Brain pericyte (primary cell): ENCODE measurements at places on chromosomes 13 and 19.

GRCh38 chr19:55352549-55353145 is 1.9 kb downstream of the COX6B2 start:
- no peak for DNase-seq

DNA sequence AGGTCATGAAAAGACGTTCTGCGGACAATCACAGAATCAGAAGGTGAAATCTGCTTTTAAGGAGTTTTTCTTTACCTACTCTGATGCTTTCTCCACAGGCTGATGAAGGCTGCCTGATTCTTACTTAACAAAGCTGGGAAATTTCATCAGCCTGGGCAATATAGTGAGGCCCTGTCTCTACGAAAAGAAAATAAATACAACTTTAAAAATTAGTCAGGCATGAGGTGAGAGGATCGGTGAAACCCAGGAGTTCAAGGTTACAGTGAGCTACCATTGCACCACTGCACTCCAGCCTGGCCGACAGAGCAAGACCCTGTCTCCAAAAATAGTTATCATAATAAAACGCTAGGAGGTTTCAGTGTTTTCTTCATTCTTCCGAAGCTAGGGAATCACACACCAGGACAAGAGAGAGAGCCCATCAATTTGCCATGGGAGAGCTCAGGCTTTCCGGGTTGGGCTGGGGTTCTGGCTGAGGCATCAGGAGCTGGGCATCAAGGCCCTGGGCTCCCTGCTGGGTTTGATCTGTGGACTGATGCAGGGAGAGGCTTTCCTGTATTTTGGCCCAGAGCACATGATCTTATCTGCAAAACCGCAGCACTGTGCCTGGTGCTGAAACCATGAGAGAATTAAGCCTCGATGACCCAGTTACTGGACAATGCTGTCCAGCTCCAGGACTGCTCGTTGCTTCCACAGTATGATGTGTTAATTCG is 25.1 kb upstream of the CEBPG start:
- no peak for DNase-seq

GRCh38 chr13:29722415-29722814 is 126.9 kb upstream of the SLC7A1 start:
- no peak for DNase-seq

- no peak for DNase-seq
These were observed 279.1 kb downstream of the FGF9 start for GRCh38 chr13:21949818-21950429.

GRCh38 chr13:108595436-108596274 is 33.8 kb upstream of the MYO16 start:
- DNase-seq, result no peak

DNA sequence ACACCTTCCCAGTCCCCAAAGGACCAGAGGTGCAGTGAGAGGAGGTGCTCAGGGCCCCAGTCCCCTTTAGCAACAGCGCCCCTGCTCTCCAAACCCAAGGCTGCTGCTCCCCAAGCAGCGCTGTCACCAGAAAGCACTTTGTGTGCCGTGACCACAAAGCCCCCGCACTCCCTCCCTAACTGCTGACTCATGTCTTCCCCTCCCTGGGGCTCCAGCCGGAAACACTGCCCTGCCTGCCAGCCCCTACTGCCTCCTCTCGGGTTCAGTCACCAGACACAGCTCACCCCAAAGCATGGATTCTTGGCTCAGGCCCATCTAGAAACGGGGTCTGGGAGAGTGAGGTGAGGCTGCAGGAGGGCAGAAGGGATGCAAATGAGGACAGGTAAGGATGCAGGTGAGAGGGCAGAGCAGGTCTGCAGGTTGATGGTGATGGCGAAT is 4.9 kb upstream of the TNFSF14 start:
- no peak for DNase-seq

DNA sequence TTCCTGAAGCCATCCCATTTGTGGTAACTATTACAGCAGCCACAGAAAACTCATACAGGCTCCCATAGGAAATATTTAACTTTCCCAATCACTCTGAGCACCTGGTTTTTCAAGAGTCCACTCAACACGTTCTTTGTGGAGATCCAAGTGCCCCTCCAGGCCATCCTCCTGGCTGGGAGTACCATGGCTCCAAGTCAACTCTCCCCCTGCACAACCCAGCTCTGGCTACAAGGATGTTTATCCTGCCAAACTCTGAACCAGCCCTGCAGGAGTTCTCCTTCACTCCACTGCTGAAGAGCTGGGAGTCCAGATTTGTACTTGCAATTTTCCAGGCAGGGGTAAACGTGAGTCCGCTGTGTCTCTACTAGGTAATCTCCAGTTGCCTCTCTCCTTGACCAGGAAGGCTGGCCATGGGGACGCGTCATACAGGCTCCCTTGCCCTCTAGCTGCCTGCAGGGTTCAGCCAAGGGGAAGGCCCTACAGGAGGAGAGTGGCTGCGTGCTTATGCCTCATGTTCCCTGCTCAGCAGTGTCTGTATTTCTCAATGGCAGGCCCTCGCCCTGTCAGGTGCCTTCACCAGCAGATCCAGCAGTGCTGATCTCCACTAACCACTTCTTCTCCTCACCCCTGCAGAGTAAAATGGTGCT is 29.9 kb upstream of the ARGLU1 start:
- no peak for DNase-seq

DNA sequence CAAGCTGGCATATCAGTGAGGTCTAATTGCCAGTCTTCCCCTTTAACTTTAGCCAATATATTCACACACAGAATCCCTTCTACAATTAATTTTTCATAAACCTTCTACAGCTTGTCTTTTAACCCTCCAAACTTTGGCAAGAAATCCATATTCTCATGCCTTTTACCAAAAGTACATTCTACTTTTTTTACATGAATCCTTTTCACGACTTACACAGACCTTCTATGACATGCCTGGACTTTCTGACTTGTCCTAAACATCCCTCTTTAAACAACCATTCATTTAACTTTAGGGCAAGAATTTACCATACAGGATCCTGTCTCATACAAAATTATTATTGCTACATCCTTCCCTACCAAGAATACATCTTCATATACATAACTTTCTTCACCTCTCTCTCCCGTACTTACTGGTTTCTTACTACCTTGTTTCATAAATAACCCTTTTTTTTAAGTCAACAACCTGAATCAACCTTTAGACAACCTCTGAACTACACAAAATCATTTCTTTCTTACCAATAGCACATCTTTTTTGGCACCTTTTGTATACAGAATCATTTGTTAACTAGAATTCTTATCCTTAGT is 23.5 kb downstream of the ZNF544 start:
- DNase-seq, result no peak

DNA sequence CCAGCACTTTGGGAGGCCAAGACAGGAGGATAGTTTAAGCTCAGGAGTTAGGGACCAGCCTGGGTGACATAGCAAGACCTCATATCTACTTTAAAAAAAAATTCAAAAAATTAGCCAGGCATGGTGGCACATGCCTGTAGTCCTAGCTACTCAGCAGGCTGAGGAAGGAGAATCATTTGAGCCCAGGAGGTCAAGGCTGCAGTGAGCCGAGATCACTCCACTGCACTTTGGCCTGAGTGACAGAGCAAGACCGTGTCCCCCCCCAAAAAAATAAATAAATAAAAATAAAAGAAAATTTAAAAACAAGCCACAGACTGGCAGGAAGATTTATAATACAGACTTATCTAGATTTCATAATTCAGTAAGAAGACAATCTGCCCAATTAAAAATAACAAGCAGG is 14.8 kb downstream of the PSPC1 start:
- DNase-seq, result no peak

DNA sequence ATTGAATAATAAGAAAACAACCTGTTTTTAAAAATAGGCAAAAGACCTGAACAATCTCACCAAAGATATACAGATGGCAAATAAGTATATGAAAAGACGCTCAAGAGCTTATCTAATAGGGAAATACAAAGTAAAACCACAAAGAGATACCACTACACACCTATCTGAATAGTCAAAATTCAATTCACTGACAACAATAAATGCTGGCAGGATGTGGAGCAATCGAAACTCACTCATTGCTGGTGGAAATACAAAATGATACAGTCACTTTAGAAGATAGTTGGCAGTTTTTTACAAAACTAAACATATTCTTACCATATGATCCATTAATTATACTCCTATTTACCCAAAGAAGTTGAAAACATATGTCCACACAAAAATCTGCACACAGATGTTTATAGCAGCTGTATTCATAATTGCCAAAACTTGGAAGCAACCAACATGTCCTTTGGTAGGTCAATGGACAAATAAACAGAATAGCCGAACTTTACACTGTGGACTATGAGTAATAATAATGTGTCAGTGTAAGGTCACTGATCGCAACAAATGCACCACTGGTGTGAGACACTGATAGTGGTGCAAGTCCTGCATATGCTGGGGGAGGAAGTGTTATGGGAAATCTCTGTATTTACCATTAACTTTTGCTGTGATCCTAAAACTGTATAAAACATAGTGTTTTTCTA is 20.8 kb downstream of the ZC3H13 start:
- DNase-seq, result no peak

GRCh38 chr13:101053301-101054093 is 362.8 kb downstream of the NALCN start:
- DNase-seq, result no peak

GRCh38 chr13:76522083-76522755 is 364.0 kb downstream of the KCTD12 start:
- no peak for DNase-seq

GRCh38 chr13:23612731-23613130 is 42.5 kb downstream of the TNFRSF19 start:
- DNase-seq, result no peak

- DNase-seq, result no peak
These were observed 42.6 kb downstream of the EPS15L1 start for GRCh38 chr19:16429066-16429758.

DNA sequence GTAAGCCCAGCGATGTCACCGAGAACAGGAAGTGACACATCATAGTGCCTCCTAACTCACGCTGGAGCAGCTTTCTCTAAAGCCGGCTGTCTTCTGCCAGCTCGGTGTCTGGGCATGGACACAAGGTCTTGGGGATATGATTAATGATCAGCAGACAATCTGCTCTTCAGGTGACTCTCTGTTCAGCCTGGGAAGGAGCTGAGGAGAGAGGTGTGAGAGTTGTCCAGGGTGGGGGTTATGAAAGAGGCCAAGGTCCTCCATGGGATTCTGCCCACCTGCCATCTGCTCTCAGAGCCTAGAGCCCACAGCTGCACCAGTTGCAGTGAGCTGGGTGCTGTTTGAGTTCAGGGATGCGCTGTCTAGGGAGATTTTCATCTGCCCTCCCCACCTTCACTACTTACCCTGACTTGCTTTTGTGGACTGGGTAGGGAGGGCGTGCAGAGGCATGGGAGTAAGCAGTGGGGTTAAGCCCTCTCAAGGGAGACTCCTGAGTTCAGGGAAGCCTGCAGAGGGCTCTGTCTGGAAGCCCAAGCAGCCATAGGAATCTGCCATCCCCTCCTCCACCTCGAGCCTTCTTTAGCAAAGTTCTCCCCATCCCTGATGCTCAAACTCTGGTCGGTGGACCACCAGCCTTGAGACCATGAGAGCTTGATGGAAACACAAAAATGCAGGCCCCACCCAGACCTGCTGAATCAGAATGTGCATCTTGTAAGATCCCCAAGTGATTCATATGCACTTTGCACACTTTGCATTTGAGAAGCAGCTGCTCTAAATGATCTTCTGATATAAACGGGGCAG is 539.7 kb downstream of the RFC3 start:
- DNase-seq, result no peak

DNA sequence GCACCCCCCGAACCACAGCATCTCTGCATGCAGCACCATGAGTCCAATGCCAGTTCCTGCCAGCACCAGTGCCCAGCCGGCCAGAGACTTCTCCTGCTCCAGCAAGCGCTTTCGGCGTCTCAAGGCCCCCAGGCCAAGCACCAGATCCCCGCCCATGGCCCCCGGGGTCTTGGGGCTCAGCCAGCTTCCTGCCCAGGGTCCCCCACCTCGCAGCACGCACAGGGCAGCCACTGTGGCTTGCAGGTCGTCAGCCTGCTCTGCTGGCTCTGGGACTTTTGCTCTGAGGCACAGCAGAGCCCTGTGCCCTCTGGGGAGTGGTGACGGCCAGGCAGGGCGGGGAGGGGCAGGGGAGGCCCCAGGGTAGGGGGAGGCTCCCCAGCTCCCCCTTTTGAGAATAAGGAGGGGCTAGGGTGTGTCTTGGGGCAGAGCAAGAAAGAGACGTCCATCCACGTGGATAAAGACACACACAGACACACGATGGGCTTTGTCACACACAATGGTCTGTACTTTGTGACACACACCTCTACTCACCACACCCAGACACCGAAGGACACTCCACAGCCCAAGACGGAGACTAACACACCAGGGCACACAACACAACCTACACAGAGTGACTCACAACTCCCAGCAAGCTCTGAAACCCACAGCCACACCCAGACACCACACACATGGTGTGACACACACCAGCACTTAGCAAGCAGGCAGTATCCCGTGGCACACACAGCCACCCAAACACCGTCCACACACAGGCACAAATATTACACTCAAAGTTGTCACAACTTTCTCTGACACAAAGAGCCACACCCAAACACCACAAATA is at the start of gene KCNN4:
Gene KCNN4 (minus strand): TSS at position 268 of the 820 bp plus-strand sequence. CDS start 112 bp downstream, at position 156.
- DNase-seq, result no peak

DNA sequence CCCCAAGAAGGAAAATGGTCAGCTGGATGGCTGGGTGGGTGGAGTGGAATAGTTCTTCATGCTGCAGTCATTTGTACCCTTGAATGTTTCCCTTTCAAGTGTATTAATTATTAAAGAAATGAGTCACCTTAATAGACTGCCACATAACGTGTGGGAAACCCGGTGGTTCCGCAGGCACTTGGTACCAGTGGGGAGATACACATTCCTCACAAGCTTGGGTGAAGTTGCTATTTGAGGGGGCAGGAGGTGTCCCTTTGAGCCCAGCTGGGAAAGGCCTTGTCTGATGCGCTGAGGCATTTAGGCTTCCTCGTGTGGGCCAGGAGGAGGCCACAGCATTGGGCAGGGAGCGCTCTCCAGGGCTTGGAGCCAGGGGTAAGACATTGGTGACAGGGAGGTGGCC is 57.7 kb downstream of the ATP8A2 start:
- no peak for DNase-seq

- DNase-seq, result no peak
These were observed 10.4 kb downstream of the GJB2 start for GRCh38 chr13:20182231-20182846.

DNA sequence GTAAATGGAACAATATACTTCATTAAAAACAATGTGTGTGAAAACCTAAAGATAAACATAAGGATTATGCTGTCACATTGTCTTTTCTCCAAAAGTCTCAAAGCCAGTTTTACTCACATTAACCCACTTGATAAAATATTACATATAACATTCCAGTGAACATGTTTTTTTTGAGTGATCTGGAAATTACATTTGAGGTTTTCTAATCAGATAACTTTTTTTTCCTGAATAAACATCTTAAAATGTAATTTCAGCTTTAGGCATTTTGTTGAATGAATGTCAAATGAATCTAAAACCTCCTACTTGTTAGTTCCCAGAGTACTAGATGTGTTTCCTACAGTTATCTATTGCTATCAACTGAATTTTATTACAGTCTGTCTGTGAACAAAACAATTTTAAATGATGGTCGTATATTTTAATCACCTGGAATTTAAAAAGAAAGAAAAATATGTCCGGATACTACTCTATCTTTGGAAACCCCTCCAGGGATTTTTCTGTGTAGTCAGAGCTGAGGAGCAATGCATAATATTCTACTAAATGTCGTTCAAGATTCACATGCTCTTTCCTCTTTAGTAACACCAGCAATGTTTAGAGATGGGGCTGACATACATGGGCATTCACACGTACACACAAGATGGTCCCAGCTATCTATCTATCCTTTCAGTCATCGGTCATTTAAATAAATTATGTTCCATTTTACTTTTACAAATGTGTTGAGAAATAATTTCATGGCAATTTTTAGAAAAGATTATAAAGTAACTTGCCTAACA is 283.9 kb downstream of the KLF12 start:
- no peak for DNase-seq

GRCh38 chr19:6687114-6687513 is 17.2 kb upstream of the TNFSF14 start:
- no peak for DNase-seq

- DNase-seq, result no peak
These were observed 24.9 kb downstream of the RCN3 start for GRCh38 chr19:49552749-49553148.
